T-helper 17 cell (primary cell): ENCODE measurements at places on chromosomes 1 and 21. TPM values are rescaled to one million over a fixed set of nuclear protein-coding genes. Genes with fewer than 3 reads are reported as not detected.

Gene BTG3
- 96.2 TPM for total RNA-seq

Gene CHAF1B
- total RNA-seq = 5.7 TPM

Gene TCHH
- total RNA-seq = 0.05 TPM

Gene RGS13
- 0.26 TPM for total RNA-seq

Gene SEMA6C
- 9.5 TPM for total RNA-seq
